ENCODE measurements at places on chromosomes 1 and 21.

- DNase-seq: no peak
Observed at GRCh38 chr1:19342894-19343616, 30.9 kb downstream of the SLC66A1 start.

DNA sequence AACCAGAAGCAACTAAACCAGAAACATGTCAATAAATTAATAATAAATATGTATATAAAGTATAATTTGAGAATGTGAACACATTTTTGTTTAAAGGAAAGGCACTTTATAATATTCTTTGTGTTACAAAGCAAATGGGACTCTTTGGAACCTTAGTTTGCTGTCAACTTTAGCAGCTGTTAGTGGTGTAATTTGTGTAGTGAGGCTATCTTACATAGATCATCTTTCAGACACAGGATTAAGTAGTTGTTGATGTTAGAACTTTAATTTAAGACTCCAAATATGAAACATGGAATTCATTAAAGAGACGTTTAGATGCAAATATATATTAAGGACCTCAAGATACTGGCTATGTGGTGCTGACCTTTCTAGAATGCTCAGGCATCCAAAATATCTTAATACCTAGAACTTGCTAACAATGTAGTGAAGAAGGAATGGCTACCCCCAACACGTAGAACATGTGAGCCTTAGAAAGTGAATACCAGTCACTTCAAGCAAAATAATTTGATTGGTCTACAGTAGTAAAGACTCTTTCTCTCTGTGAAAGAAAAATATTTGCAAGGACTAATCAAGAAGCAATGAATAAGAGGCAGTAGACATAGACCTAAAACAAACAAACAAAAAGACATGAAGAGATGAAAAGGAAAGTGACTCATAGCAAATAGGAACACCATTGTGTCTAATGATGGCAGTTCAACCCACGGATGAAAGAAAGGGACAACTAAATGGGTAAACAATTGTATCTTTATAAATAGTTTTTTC is 811.4 kb downstream of the USP25 start:
- no peak for DNase-seq

DNA sequence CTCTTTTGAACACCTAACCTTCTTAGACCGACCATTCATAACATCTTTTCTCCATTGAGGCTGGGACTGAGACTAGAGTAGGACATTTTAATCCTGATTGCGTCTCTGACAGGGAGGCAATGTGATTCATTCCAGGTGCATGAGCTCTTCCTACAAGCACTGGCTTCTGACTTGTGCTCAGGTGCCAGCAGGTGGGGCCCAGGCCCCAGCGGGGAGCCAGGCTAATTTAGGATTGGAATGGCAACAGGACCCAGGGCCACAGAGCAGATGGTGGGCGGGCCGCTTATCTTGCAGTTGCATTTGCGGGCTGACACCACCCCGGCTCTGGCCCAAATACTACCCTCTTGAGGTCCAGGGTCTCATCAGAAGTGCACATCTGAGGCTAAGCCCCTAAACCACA is 4.1 kb downstream of the GPA33 start:
- DNase-seq: no peak

- no peak for DNase-seq
Observed at GRCh38 chr1:11198257-11198656, 9.1 kb downstream of the ANGPTL7 start.

- DNase-seq: no peak
Observed at GRCh38 chr1:186530109-186530508, 69.2 kb upstream of the PDC start.

- peak; percentile 76 for DNase-seq
Observed at GRCh38 chr1:209485167-209485566, 98.3 kb upstream of the CAMK1G start.

DNA sequence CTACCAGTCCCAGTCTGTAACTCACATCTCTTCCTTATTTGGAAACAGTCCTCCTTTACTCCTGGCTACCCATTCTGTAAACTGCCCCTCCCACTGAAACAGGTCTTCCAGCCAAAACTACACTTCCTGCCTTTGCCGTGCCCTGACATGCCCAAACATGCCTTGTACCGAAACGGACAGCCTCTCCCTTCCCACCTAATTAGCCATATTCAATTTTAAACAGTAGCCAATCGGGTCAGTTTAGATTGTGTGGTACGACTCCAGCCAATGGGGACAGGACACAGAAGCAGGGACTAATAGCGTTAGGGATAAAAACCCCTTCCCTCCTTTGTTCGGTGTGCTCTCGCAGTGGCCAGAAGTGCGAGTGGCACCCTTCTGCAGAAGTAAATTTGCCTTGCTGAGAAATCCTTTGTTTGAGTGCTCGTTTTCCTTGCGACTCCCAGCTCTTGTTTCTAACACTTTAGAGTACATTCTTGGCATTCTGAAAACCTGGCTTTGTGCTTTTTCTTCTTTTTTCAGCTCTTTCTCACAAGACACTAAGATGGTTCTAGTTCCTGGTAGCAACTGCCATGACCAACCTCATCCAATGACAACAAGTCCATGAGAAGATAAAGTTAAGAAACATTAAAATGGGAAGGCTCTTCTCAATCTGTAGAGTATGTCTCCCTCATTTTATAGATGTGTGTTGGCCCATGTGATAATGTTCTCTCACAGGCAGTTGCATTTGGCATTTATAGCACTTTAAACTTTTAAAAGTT is 325.1 kb upstream of the GREM2 start:
- DNase-seq: no peak

- DNase-seq: peak; percentile 100
Observed at GRCh38 chr1:207052911-207053769, at the start of gene PFKFB2. PFKFB2 (plus strand) TSS chr1:207053275; CDS start chr1:207054718, 1,443 bp downstream.

GRCh38 chr1:172827841-172828240 is 168.9 kb downstream of the FASLG start:
- no peak for DNase-seq

Data from NCI-H1092 (cell line).